ENCODE measurements at places on chromosomes 6 and 20.
A peak's percentile ranks its signal among the peaks of the same experiment; 100 is the strongest.

DNA sequence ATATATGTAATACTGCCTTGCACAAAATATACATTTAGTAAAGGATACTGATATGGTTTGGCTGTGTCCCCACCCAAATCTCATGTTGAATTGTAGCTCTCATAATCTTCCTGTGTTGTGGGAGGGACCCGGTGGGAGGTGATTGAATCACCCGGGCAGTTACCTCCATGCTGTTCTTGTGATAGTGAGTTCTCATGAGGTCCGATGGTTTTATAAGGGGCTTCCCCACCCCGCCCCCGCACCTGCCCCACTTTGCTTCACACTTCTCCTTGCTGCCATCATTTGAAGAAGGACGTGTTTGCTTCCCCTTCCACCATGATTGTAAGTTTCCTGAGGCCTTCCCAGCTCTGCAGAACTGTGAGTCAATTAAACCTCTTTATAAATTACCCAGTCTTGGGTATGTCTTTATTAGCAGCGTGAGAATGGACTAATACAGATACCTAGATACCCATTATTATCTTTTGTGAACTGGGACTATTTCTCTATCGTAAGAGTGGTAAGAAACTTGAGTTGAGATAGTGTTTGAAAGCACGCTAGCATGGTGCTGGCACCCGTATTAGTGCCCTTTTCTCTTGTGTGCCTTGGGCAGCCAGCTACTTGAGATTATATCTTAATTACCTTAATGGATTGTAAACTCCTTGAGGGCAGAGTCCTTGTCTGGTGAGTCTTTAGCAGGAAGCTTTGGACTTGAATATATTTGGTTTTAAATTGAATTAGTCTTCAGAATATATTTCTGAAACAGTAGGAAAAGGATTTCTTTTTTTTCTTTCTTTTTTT lies 25.6 kb downstream of the TOP1 start:
- no peak for DNase-seq

DNA sequence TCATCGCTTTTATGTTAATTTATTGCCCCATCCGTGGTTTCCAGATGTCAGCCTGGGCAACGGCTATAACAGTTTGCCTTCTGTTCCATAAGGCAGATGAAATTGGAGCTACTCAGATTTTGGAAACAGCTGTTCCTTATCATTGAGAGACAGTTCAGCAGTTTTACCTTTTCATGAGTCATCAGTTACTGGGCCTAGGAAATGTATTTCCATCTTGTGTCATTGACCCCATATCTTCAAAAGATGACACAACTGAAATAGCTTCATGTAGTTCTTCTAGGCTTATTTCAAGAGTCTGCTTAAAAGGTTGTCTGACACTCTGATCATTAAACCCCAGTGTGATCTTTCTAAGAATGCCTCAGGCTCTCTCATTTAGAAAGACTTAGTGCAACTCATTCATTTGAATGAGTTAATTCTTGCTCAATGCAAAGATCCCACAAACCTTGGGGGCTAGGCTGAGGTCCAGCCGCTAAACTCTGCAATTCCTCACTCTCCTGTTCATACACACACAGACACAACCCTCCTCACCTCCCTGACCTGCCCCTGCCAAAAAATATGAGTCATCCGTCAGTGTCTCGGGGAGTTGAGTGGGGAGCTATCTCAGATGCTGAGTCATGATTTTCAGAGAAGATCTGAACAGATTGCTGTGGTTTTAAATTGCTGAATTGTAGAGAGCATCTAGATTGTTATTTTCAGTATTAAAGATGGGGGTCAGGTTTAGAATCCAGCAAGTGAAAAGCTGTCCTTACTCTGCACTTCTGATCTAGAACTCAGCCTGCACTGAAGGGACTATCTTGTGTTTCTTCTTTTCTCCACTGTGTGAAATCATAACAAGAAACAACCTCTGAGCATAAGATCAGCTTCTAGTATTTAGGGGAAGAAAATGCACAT lies 61.8 kb downstream of the RPP40 start:
- peak; percentile 70 for DNase-seq

DNA sequence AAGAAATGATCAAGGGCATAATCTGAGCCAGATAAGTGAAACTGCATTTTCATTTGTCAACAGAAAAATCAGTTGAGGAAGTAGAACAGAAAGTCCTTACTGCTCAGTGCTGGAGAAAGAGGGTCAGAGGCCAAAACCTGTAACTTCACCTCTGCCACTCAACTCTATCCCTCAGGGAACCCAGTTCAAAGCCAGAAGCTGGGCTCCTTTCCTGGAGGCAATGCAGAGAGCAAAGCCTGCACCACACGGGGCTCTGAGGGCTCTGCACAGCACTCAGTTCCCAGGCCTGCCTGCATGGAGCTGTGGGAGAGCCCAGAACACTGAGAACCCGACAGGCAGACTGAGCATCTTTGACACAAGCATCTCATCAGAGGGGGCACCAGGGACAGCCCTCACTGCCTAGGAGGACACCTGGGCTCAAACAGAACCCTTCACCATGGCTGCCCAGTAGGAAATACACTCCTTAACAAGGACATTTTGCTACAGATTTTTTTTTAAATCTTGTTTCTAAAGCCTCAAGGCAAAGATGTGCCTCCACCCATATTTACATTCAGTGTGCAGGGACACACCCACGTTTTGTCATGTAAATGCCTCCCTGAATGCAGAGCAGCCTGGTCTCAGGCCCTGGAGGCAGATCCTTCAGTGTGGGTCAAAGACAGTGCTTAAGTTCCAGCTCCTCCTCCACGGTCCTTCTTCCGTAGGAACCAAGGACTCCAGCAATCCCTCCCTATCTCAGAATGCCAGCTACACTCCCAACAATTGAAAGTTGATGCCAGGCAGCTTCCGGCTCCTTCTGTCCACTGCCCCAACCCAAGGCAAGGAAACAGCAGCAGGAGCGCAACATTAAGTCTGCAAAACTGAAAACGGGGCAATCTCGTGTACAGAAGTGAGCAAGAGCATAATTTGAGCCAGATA lies 6.6 kb downstream of the RNASET2 start:
- no peak for DNase-seq

- no peak for DNase-seq
Measured at GRCh38 chr6:91304521-91304920, 717.6 kb upstream of the MAP3K7 start.

DNA sequence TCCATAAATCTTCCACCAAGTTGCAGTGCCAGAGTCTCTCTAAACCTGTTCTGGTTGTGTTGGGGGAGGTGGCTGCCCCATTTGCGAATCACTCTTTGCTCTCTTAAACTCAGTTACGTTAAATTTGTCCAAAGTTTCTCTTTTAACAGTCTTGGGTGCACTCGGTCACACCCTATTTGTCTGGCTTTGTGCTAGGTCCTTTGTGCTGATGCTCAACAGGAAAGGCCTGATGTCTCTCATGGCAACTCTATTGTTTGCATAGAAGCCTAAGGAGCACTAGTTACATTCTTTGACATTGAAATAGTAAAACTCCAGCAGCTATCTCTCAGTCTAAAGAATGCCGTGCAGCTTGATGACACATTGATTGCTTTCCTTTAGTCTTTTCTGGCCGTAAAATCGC lies 105.1 kb downstream of the TRMT11 start:
- DNase-seq: no peak

GRCh38 chr6:101458336-101458735 lies 64.8 kb downstream of the GRIK2 start:
- DNase-seq: no peak

DNA sequence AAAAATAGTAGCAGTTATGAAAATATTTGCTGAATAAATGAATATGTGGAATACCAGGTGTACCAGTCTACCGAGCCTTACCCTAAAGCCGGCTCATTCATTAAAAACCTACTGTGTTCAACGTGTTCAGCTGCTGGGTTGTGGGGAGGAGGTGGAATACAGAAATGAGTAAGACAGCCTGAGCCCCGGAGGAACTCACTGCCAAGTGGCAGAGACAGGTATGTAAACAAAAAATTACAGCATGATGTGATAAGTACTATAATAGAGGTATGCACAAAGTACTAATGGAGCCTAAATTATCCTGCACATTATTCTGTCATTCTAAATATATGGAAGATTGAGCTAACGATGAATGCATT lies 6.8 kb upstream of the ADTRP start:
- no peak for DNase-seq

- DNase-seq: no peak
Measured at GRCh38 chr20:32316667-32317066, 39.2 kb downstream of the KIF3B start.

DNA sequence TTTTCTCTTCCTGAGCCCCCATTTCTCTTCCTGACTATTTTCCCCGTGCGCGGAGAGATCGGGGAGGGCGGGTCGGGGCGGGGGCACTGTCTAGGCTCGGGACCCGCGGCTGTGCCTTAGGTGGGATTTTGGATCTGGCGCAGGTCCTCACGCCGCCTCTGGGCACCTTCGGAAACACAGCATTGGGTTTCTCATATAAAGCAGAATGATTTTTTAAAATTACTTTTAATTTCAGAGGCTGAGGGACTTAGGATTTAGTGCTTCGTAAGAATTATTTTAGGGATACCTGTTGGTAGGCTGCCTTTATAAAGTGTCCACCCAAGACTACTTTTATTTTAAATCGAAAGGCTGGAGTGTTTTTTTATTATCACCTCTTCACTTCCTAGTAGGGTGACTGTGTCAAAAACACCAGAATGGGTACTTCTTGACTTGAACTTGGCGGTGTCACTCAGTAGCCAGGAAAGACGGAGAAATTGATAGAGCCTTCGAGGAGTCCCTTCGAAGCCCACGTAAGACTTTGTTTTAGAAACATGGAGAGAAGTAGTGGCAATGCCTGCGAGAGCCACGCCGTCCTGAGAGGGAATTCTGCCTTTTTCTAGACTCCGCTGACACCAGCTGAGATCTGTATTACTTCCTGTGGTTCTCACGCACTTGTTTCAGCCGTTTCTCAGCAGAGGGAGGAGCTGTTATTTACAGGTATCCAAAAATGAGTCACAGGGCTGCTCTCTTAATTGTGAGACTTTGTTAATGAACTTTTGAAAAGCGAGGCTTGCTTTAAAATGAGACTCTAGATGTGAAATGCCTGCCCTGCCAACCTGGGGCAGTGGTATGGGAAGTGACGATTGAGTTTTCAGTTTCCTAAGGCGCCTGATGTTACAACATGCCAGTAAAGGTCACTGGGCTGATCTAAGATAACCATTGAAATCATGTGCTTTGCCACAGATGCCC lies 667 bp downstream of the STX11 start:
- DNase-seq: peak; percentile 47

DNA sequence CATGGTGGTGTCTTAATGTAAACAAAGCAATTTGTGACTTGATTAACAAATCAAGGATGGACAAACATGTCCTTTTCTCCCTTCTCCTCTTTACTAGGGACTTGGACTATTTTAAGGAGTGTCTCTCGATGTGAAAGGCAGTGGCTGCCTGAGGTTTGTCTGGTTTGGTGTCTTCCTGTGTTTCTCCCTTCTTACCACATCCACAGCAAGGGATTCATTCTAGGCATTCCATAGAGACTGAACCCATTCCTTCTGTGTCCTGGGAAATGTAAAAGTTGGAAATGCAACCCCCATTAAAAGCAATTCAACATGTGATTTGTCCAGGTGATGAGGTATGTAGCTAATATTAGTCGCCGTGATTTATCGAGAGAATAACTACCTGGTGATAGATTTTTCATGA lies 15.9 kb downstream of the NRN1 start:
- no peak for DNase-seq

- DNase-seq: no peak
Measured at GRCh38 chr20:49386848-49387580, 95.5 kb downstream of the KCNB1 start.

DNA sequence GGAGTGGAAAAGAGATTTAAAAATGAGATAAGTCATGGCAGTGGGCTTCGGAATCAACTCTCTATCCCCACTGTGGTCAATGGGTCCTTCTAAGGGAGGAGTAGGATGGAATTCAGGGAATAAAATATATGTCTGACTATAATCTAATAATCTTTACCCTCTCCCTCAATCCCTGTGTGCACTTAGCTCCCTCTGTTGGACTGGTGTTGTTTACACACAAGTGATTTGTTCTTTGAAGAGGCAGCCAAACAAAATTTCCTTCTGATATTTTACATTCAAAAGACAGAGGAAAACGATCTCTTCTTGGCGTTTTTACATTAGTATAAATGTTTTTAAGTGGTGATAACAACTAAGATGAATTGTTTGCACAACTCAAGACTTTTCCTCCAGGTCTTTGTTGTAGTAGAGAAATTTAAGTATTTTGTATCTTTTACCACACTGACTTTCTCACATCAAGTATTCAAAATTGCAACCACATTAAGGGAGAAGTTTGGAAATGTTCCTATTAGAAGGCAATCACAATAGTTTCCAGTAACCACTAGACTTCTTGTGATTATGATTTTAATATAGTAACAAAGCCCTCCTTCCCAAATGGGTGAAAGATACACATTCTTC lies 317.8 kb downstream of the CENPW start:
- DNase-seq: peak; percentile 69

DNA sequence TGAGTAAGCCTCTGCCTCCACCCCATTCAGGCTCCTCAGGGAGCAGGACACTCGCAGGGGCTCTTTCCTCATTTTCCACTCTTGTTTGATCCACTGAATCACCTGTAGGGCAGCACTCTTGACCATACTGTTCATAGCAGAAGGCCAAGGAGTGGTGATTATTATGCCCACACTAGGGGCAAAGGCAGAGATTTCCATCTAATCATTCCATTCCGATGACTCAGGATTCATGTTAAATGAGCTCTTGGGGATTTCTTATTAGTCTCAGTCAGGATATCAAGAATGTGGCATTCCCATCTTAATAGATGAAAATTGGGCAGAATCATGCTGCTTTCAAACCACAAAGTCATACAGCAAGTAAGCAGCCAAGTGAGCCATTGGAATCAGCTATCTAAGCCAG lies 101.9 kb upstream of the MOCS1 start:
- DNase-seq: no peak

DNA sequence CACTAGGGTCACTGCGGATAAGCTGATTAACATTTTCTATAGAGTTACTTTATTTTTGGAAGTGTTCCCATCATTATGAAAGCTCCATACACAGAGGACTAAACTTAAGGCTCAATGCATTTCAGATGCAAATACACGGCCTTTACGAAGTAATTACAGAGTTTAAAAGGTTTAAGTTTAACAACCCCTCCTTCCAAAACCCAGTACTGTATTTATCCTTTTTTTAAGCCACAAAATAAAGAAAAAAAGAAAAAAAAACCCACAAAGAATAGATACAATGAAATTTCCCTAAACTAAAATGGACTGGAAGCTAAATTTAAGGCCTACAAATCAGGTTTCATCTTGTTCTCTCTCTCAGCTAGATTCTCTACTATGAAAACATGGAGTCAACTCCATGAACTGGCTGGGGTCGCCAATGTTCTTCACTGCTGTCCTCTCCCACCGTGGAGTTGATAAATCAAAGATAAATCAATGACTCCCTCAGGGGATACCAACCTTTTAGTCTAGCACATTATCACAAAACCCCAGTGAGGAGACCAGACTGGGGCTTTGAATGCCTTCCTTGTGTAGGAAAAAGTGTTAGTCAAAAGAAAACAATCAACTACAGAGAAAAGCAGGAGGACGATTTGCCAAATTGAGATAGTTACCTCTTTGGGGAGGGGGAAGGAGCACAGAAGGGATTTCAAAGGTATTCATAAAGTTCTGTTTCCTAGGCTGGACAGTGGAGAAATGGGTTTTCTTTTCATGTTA lies 52.5 kb downstream of the TNFRSF21 start:
- no peak for DNase-seq

All from NCI-H524 (cell line).